ENCODE measurements at places on chromosomes 6 and 20.

DNA sequence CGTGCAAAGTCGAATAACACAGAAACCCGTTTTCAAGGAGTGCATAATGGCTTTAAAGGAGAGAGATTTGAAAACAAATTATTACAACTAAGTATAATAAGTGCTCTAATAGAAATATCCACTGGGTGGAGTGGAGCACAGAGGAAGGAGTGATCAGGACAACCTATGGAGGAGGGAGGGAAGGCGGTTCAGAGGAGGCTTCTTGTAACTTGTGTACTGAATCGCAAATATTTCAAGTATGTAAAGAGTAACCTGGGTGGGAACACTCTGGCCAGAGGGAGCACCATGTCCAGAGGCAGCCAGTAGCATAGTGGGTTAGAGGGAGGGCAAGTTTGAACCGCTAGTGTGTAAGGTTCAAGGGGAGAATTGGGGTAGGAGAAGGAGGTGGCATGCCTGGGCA, 21.6 kb upstream of the TNFAIP3 start:
- DNase-seq: no peak

DNA sequence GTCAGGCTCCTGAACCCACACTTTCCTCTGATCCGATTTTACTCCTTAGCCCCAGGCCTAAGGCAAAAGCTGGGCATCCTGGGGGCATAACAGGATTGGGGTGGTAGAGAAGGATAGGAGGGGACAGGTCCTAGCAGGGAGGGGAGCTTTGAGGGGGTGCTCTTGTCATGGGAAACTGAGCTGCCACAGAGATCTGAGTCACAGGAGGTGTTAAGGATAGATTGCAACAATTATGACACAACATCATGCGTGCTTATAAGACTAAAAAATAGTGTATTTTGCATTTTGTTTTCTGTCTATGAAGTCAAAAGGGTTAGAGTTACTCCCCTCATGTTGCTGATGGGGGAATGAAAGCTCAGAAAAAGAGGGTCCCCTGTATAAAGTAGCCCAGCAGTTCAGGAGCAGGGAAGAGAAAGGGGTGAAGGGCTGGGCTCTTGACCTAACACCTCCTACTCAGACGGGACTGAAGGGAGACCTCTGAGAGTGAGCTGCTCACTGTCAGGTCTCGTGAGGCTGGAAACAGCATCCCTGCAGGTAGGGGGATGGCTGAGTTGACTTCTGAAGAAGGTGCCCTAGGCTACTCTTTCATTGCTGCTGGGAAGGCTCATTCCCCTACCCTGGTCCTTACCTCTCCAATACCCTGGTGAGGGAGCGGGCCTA, 2.0 kb downstream of the GLP1R start:
- DNase-seq: no peak

DNA sequence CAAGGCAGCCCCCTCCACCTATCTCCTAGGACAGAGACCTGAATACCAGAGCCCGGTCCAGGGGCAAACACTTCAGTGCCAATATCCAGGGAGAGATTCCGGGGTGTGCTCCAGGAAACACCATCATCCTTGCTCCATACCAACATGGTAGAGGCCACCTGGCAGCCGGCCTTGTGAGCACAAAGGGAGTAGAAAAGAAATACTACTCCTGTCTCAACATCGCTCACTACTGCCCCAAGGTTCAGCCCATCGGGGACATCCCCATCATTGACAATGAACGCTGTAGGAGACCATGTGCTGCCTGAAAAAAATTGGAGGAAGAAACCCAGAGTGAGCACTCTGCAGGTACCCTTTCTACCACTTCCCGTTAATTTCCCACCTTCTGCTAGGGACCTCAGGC, 1.5 kb downstream of the NEU1 start:
- DNase-seq: no peak

DNA sequence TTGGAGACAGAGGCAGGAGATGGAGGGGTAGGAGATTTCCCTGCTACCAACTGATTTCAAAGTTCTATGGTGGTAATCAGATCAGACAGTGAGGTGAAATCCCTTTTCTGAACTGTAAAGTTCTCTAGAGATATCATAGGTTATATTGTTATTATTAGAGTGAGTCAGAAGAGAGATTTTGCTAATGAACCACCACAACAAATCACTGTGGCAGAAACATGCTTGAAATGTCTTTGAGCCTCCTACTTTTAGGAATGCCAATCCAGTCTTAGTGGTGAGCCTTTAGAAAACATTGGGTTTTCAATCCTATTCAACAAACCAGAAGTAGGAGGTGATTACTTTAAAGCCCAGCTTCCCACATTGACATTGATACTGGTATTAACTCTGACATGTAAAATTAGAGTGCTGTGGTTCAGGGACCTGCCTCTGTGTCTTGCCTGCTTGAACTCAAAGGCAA, 136.7 kb upstream of the CNR1 start:
- no peak for DNase-seq

GRCh38 chr6:111949546-111949945, 76.3 kb upstream of the FYN start:
- DNase-seq: no peak

DNA sequence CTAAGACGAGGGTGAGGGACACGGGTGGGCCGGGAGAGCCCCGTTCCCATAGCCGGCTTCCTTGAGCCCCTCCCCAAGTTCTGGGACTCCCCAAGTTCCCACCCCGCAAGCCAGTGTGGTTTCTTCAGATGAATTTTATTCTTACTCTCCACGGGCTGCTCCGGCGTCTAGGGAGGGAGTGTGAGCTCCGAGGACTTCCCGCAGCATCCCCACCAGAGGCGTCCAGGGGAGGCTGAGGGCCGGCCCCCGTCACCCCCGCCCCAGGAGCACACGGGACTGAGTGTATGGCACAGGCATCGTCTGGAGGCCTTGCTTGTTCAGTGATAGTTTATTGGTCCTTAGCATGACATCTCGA, 10.0 kb upstream of the SLC4A11 start:
- DNase-seq: no peak

DNA sequence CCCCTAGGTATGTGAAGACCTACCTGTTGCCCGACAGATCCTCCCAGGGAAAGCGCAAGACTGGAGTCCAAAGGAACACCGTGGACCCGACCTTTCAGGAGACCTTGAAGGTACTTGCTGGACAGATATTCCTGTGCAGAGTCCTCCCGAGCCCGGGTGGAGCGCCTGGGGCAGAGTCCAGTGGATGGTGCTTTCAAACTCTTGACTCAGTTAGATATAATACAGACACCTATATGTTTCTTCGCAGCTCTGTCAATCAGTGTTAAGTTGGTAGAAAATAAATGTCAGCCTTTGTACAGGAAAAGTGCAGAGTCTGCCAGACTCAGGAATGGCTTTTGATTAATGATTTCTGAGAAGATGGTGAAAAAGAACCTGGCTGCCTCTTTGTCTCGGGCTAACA, 67.2 kb downstream of the EZR start:
- DNase-seq: no peak

DNA sequence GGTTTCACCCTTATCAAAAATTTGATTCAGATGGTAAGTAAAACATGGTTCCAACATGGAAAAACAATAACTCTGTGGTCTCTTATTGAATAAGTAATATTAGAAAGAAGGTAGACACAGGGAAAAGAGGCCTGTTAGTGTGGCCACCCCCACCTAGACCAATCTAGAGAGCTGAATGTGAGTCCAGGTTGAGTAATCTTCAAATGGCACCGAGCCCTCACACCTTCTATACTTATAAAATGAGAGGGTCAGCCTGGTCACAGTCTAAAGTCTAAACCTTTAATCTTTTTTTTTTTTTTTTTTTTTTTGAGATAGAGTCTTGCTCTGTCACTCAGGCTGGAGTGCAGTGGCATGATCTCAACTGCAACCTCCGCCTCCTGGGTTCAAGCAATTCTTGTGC, 6.9 kb downstream of the FAM184A start:
- no peak for DNase-seq

GRCh38 chr6:123962508-123962907, 158.8 kb downstream of the NKAIN2 start:
- DNase-seq: no peak

DNA sequence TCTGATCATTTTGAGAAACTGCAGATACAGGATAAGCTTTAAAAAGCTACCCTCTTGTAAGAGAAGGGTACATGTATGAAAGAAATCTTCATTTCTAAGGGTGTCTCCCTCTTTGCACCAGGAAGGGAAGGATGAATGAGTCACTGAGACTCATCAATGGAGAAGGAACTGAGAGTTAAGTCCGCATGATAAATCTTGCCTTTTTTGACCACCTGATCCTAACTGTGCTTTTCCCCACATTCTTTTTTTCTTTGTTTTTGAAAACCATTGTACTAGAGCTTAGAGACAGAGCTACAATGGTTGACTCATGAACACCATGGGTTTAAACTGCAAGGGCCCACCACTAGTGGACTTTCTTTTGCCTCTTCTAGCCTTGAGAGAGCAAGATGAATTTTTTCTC, 353.0 kb upstream of the RGS17 start:
- DNase-seq: no peak

DNA sequence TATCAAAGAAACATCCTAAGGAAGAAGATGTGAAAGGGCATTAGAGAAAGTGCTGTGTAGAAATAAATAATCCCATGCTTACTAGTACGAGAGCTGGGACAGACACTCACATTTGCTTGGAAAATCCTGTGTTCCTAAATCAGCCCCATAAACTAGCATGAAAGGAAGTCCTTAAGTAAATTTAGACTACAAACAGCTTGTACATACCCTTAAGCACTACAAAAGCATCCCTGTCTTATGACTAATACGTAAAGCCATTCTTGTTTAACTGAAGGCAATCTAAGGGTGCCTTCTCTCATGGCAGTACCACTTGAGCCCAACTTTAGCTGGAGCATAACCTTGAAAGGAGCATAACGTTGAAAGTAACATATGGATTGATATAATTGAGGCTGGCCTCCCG, 15.4 kb upstream of the FOXQ1 start:
- no peak for DNase-seq

GRCh38 chr6:166025149-166025898, 142.3 kb downstream of the TBXT start:
- no peak for DNase-seq

DNA sequence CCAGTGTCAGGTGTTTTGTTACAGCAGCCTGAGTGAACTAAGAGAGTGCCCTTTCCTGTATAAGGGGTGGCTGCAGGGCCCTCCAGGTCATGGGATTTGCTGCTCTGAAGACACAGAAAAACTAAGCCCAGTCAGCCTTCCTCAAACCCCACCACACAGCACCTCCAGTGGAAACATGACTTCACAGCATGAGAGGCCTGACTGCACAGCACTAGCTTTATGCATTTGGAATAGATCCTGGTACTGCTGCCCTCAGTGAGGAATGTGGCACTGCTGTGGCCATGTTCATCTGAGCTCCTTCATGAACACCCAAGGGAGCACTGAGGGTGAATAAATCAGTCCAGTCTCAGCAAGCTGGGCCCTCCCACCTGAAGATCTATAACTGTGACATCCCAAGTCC, 296.1 kb upstream of the FOXQ1 start:
- no peak for DNase-seq

GRCh38 chr6:72863131-72863530, 241.3 kb downstream of the KCNQ5 start:
- DNase-seq: no peak

DNA sequence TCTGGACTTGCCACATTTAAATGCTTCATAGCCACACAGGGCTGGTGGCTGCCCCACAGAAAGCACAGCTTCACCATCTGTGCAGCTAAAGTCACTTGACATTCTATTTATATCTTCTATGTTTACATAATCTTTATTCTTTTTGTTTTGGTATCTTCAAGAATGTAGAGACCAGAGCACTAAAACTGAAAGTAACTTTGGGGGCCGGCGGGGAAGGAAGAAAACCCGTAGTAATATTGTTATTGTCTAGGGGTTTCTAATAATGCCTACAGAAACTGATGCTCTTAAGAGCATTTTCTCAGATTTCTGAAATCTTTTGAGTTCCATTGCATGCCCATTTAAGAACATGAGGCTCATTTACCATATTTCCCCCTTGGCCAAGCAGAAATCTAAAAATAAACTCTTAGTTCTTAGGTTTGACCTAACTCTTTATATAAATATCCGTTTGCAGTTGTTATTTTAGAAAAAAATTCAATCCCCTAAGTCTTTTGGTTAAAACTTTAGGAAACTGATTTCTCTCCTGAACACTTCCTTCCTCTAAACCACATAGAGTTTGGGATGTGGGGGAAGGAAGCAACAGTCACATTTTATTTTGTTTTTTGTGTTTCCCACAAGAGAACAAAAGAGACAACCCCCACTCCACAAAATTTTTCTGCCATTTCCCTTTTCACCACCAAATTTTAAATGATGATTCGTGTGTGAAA, 207.6 kb downstream of the OGFRL1 start:
- DNase-seq: no peak

GRCh38 chr6:131629651-131630050, 1.6 kb upstream of the MED23 start:
- no peak for DNase-seq

GRCh38 chr6:37103169-37104039, 66.5 kb upstream of the PIM1 start:
- peak; percentile 50 for DNase-seq

GRCh38 chr20:46328200-46328882, 20.0 kb upstream of the CDH22 start:
- no peak for DNase-seq

GRCh38 chr6:114194362-114195026, 148.3 kb downstream of the HS3ST5 start:
- peak; percentile 43 for DNase-seq

- DNase-seq: no peak
Observed at GRCh38 chr6:168782187-168782751, 341.3 kb downstream of the SMOC2 start.

DNA sequence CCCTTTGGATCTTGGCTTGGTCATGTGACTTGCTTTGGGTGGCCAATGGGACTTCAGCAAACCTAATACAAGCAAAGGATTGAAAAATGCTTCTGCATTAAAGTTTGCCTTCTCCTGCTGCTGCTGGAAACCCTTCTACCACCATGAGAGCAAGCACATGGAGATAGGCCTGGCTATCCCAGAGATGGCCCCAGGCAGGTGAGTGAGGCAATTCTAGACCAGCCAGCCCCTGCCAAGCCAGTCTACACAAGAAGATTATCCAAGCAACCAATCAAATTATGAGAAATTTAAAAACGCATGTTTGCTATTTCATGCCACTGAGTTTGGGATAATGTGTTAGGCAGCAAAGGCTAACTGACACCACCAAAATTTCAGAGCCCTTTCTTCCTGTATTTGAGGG, 274.3 kb downstream of the TFAP2C start:
- no peak for DNase-seq

- DNase-seq: no peak
Observed at GRCh38 chr20:21361266-21361665, 36.1 kb downstream of the NKX2-4 start.

DNA sequence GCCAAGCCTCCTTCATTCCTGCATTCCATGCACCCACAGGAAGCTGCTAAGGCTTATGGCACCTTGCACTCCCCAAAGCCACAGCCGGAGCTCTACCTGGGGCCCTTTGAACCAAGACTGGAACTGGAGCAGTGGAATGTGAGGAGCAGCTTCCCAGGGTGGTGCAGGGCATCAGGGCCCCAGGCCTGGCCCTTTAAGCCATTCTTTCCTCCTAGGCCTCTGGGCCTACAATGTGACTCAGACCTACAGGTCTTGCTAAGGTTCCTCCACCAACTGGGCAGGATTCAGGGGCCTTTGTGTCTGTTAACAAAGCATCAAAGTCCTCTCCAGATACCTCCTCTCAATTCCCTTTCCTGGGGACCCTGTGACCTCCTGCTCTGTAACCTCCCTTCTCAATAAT, 36.2 kb downstream of the SF3B5 start:
- DNase-seq: no peak

Data from CMK (cell line).